T-cell (primary cell): ENCODE measurements at places on chromosomes 7 and 10.

DNA sequence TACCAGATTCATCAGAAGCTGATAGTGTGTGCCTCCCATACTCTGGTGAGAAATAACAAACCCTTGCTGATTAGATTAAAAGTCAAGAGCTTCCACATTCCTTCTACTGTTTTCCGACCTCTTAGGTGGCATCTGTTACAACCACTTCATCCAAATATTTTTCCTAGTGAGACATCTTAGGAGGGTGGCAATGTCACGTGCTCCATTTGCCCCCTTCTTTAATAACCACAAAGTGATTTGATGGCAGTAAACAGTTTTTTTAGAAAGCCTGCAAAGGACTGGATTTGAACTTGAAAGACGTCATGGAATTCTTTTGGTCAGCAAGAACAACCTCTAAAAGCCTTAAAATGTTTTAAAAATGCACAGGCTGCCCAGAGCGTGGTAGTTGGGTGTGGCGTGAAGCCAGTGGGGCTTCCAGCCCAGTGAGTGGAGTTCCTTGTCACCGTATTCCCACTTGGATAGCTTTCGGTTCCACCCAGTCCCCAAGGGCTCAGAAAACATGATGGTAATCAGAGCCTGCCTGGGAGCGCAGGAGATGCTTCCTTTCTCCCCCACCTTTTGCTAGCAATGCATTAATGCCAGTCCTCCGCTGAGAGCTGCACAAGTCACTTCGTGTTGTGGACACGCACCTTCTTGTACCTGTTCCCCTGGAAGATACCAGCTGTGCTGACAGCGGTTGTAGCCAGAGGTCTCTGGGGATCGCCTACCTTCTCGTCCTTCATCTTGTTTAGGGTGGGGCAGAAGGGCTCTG, 256.4 kb downstream of the KIAA1217 start:
- no peaks in the 10 kb centered on the region for H3K27me3 ChIP-seq
- H3K27ac ChIP-seq = no peak overlapping the region
- peaks cover 6% of the 10 kb centered on the region for H3K4me1 ChIP-seq
- no peaks in the 10 kb centered on the region for H3K36me3 ChIP-seq

GRCh38 chr10:99560277-99561126, 27.8 kb downstream of the NKX2-3 start:
- no peak for DNase-seq
- H3K4me3 ChIP-seq = no peak overlapping the region
- H3K4me1 ChIP-seq = no peaks in the 10 kb centered on the region
- H3K27me3 ChIP-seq = no peaks in the 10 kb centered on the region
- H3K36me3 ChIP-seq = no peaks in the 10 kb centered on the region

- H3K27me3 ChIP-seq = no peaks in the 10 kb centered on the region
- no peak overlapping the region for H3K27ac ChIP-seq
- peaks cover 10% of the 10 kb centered on the region for H3K4me1 ChIP-seq
- no peak overlapping the region for H3K4me3 ChIP-seq
- no peaks in the 10 kb centered on the region for H3K36me3 ChIP-seq
Measured at GRCh38 chr10:12337453-12338372, 11.6 kb upstream of the CAMK1D start.

GRCh38 chr7:24290004-24290641, 6.1 kb downstream of the NPY start:
- no peak overlapping the region for H3K4me3 ChIP-seq
- H3K27me3 ChIP-seq = peaks cover 9% of the 10 kb centered on the region
- no peak overlapping the region for H3K27ac ChIP-seq
- no peak for DNase-seq

- no peak overlapping the region for H3K27ac ChIP-seq
- no peaks in the 10 kb centered on the region for H3K4me1 ChIP-seq
- no peak overlapping the region for H3K4me3 ChIP-seq
- no peaks in the 10 kb centered on the region for H3K27me3 ChIP-seq
- DNase-seq = no peak
Measured at GRCh38 chr7:134561-135256, 57.7 kb upstream of the FAM20C start.

- H3K27me3 ChIP-seq = no peaks in the 10 kb centered on the region
- no peaks in the 10 kb centered on the region for H3K4me1 ChIP-seq
- H3K4me3 ChIP-seq = no peak overlapping the region
- H3K36me3 ChIP-seq = no peaks in the 10 kb centered on the region
Measured at GRCh38 chr10:5648494-5649457, 17.6 kb downstream of the ASB13 start.

- no peaks in the 10 kb centered on the region for H3K27me3 ChIP-seq
- no peaks in the 10 kb centered on the region for H3K4me1 ChIP-seq
- no peak overlapping the region for H3K27ac ChIP-seq
- H3K36me3 ChIP-seq = no peaks in the 10 kb centered on the region
- H3K4me3 ChIP-seq = no peak overlapping the region
Measured at GRCh38 chr10:26372513-26373354, 65.4 kb upstream of the APBB1IP start.

GRCh38 chr10:116237260-116237659, 35.7 kb downstream of the GFRA1 start:
- H3K27ac ChIP-seq = no peak overlapping the region
- H3K27me3 ChIP-seq = no peaks in the 10 kb centered on the region
- DNase-seq = no peak
- no peaks in the 10 kb centered on the region for H3K4me1 ChIP-seq
- H3K4me3 ChIP-seq = no peak overlapping the region
- H3K36me3 ChIP-seq = no peaks in the 10 kb centered on the region

- H3K4me3 ChIP-seq = no peak overlapping the region
- H3K4me1 ChIP-seq = peaks cover 4% of the 10 kb centered on the region
- peak; percentile 2 for DNase-seq
- no peaks in the 10 kb centered on the region for H3K27me3 ChIP-seq
Measured at GRCh38 chr7:127793582-127793981, 141.6 kb downstream of the SND1 start.

GRCh38 chr7:110522061-110522760, 568.7 kb upstream of the LRRN3 start:
- no peak overlapping the region for H3K27ac ChIP-seq
- H3K4me1 ChIP-seq = no peaks in the 10 kb centered on the region
- H3K36me3 ChIP-seq = no peaks in the 10 kb centered on the region
- no peak overlapping the region for H3K4me3 ChIP-seq

GRCh38 chr7:130906575-130906974, 172.6 kb upstream of the KLF14 start:
- H3K4me1 ChIP-seq = peaks cover 4% of the 10 kb centered on the region
- H3K36me3 ChIP-seq = peaks cover 18% of the 10 kb centered on the region
- no peaks in the 10 kb centered on the region for H3K27me3 ChIP-seq
- H3K27ac ChIP-seq = no peak overlapping the region
- no peak for DNase-seq

- peaks cover 12% of the 10 kb centered on the region for H3K27me3 ChIP-seq
- no peaks in the 10 kb centered on the region for H3K4me1 ChIP-seq
- H3K36me3 ChIP-seq = no peaks in the 10 kb centered on the region
- no peak overlapping the region for H3K4me3 ChIP-seq
- no peak for DNase-seq
Measured at GRCh38 chr7:240887-241421, 48.6 kb downstream of the FAM20C start.

DNA sequence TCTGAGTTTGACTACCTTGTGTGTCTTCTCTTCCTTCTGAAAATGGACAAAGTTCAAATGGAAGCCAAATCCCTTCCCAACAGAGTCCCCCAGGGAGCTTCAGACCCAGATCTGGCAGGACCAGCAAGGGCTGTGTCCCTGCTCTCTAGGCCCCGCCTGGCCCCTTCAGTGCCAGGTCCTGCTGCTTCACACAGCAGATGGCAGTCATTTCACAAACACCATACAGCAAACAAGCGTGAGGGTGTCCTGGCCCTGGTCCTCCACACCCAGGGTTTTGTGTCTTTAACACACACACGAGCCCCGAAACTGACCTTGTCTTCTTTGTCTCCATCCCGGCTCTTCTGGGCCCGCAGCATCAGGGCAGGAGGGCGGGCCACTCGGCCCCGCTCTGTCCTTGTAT, 145.0 kb downstream of the TCERG1L start:
- H3K4me1 ChIP-seq = no peaks in the 10 kb centered on the region
- no peak overlapping the region for H3K4me3 ChIP-seq
- no peaks in the 10 kb centered on the region for H3K36me3 ChIP-seq
- no peak for DNase-seq
- H3K27ac ChIP-seq = no peak overlapping the region
- H3K27me3 ChIP-seq = peaks cover 11% of the 10 kb centered on the region

- no peak overlapping the region for H3K27ac ChIP-seq
- no peaks in the 10 kb centered on the region for H3K27me3 ChIP-seq
- DNase-seq = no peak
- no peak overlapping the region for H3K4me3 ChIP-seq
- no peaks in the 10 kb centered on the region for H3K4me1 ChIP-seq
Measured at GRCh38 chr7:84122582-84123360, 71.8 kb downstream of the SEMA3A start.

GRCh38 chr7:15478401-15478800, 83.4 kb downstream of the AGMO start:
- DNase-seq = no peak
- H3K36me3 ChIP-seq = no peaks in the 10 kb centered on the region
- H3K27me3 ChIP-seq = no peaks in the 10 kb centered on the region
- H3K4me1 ChIP-seq = no peaks in the 10 kb centered on the region
- no peak overlapping the region for H3K27ac ChIP-seq
- H3K4me3 ChIP-seq = no peak overlapping the region

DNA sequence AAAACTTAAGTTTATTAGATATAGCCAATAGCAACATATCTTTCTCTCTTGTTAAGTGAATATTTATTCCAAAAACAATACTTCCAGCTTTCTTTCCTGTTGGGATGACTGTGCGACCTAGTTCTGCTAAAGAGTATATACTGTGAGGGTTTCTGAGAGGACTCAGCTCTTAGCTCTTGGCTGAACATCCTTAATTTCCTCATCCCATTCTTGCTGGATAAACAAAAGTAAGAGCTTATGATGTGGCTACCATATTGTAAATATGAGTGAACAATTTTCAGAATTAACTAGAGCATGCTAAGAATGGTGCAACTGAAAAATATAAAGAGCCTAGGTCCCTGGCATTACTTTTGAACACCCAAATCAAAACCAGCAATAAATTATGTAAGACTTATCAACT, 279.5 kb upstream of the GNAI1 start:
- H3K27me3 ChIP-seq = no peaks in the 10 kb centered on the region
- no peaks in the 10 kb centered on the region for H3K4me1 ChIP-seq
- DNase-seq = no peak
- H3K27ac ChIP-seq = no peak overlapping the region
- H3K4me3 ChIP-seq = no peak overlapping the region
- H3K36me3 ChIP-seq = no peaks in the 10 kb centered on the region

DNA sequence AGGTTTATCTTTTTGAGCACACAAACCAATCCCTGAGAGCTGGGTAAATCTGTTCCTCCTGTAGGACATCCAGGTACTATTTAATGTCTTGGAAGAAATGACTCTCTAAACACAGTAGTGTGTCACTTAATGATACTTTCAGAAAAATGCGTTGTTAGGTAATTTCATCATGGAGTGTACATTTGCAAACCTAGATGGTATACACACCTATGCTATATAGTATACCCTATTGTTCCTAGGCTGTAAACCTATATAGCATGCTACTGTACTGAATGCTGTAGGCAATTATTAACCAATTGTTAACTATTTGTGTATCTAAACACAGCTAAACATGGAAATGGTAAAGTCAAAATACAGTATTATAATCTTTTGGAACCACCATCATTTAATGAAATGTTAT, 10.1 kb downstream of the RUFY2 start:
- no peak overlapping the region for H3K27ac ChIP-seq
- no peak overlapping the region for H3K4me3 ChIP-seq
- peaks cover 5% of the 10 kb centered on the region for H3K36me3 ChIP-seq
- no peak for DNase-seq
- no peaks in the 10 kb centered on the region for H3K27me3 ChIP-seq
- H3K4me1 ChIP-seq = no peaks in the 10 kb centered on the region

DNA sequence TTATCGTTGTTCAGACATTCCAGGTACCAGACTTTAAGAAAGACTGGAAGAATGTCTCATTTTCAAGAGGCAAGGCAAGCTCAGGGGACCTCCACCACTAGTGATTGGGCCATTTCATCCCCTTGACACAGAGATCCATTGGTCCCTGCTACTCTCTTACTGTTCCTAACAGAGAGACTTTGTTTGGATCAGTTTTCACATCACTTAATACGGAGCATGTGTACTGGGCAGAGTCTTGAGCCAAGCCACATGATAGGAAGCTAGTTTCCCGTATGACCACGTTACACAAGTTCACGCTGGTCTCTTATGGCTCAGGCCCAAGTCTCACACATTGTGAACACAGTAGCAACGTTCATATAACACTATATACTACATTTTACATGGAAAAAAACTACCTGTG, 269.9 kb downstream of the BAMBI start:
- H3K4me3 ChIP-seq = no peak overlapping the region
- H3K4me1 ChIP-seq = no peaks in the 10 kb centered on the region
- H3K36me3 ChIP-seq = no peaks in the 10 kb centered on the region
- DNase-seq = no peak

DNA sequence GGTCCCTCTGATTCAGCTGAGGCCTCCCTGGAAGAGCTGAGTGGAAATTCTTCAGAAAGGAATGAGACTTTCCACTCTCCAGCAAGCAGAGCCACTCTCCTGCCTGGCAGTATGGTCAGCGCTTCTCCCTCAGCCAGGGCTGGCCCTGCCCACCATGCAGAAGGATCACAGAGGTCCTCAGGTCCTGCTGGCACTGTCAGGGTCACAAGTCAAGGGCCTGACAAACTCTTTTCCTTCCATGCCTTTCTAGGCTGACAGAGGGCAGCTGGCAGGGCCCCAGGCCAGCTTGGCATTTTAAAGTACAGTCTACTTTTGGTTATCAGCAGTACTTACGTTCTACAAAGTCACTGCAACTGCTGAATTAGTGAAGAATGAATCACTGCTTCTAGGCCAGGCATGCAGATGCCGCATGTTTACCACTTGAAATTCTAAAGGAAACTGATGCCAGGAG, 119.3 kb upstream of the FRMD4A start:
- no peaks in the 10 kb centered on the region for H3K4me1 ChIP-seq
- H3K4me3 ChIP-seq = no peak overlapping the region
- peaks cover 7% of the 10 kb centered on the region for H3K27me3 ChIP-seq
- no peak overlapping the region for H3K27ac ChIP-seq

GRCh38 chr7:24750441-24751055, 6.7 kb downstream of the GSDME start:
- peaks cover 1% of the 10 kb centered on the region for H3K27me3 ChIP-seq
- no peaks in the 10 kb centered on the region for H3K36me3 ChIP-seq
- no peak overlapping the region for H3K27ac ChIP-seq
- H3K4me3 ChIP-seq = no peak overlapping the region

- peaks cover 13% of the 10 kb centered on the region for H3K4me1 ChIP-seq
- no peak overlapping the region for H3K27ac ChIP-seq
- no peak overlapping the region for H3K4me3 ChIP-seq
- H3K36me3 ChIP-seq = no peaks in the 10 kb centered on the region
- H3K27me3 ChIP-seq = peaks cover 6% of the 10 kb centered on the region
- DNase-seq = no peak
Measured at GRCh38 chr7:27173511-27173955, 587 bp downstream of the HOXA10 start.

DNA sequence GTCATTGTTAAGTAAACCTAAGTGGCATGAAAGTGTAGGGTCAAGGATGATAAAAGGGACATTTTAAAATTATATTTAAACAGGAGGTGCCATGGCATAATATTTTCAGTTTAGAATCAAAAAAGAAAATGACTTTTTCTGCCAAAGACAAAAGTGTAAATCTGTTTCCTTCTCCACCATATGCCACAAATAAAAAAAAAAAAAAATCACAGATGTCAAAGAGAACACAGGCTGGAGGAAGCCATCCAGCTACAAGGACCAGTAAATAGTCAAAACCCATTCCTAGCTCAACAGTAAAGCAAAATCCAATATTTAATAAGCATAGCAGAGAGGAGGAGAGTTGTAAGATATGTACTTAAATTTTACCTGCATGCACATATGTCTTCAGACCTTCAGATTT, 321.3 kb upstream of the TMEM229A start:
- no peaks in the 10 kb centered on the region for H3K36me3 ChIP-seq
- no peaks in the 10 kb centered on the region for H3K27me3 ChIP-seq
- no peaks in the 10 kb centered on the region for H3K4me1 ChIP-seq
- no peak overlapping the region for H3K27ac ChIP-seq
- no peak overlapping the region for H3K4me3 ChIP-seq
